ENCODE measurements at places on chromosomes 2 and 18.

DNA sequence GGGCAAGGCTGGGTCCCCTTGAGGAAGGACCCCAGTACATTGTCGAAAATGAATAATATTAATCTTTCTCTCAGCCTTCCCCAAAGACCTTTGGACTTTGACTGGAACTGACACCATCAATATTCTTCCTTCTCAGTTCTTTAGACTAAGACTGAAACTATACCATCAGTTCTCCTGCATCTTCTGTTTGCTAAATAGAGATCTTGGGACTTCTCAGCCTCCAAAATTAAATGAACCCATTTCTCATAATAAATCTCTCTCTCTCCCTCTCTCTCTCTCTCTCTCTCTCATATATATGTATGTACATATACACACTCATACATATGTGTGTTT is 39.7 kb upstream of the VRK2 start:
- no peak for DNase-seq

- DNase-seq, result no peak
Measured at GRCh38 chr2:235543128-235543750, 49.4 kb downstream of the AGAP1 start.

GRCh38 chr2:72924353-72925240 is 7.3 kb downstream of the EMX1 start:
- no peak for DNase-seq

- no peak for DNase-seq
Measured at GRCh38 chr2:133054297-133054696, 384.3 kb upstream of the LYPD1 start.

- no peak for DNase-seq
Measured at GRCh38 chr2:52474091-52474490, 1293.5 kb upstream of the CHAC2 start.

DNA sequence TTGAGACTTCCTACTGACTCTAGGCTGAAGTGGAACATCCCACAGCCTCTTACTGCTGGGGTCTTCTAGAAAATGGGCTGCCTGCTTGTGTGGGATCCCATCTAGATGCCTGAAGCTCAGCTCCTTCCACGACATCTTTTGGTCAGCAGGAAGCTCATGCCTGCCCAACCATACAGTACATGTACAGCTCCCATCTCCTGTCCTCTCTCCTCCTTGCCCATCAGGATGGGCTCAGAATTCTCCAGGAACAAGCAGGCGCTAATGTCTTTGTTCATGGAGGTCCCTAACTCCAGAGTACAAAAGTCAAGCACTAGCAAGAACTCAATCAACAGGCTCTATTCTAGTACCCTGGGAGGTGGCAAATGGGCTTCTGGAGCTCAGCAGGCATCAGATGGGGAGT is 31.7 kb upstream of the GPR17 start:
- no peak for DNase-seq

GRCh38 chr2:11177871-11178690 is 22.8 kb downstream of the SLC66A3 start:
- no peak for DNase-seq

DNA sequence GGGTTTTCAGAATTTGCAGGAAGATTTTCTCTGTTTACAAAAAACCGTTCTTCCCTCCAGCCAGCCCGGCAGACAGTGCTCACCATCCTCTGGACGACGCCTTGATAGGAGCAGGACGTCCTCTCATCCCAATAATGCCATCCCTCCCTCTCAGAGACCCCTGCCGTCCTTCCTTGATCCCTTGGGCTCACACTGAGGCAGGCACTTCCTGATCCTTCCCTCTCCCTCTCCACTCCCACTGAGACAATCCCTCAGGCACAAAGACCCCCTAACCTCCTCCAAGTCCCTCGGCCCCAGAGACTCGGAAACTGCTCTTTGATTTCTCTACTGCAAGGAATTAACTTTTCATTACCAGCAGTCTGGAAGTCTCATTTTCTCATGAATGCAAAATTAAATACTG is 42.5 kb downstream of the PAX3 start:
- no peak for DNase-seq

- DNase-seq, result no peak
Measured at GRCh38 chr2:46058140-46058539, 239.1 kb upstream of the EPAS1 start.

- no peak for DNase-seq
Measured at GRCh38 chr2:235366390-235366789, 127.5 kb upstream of the AGAP1 start.

DNA sequence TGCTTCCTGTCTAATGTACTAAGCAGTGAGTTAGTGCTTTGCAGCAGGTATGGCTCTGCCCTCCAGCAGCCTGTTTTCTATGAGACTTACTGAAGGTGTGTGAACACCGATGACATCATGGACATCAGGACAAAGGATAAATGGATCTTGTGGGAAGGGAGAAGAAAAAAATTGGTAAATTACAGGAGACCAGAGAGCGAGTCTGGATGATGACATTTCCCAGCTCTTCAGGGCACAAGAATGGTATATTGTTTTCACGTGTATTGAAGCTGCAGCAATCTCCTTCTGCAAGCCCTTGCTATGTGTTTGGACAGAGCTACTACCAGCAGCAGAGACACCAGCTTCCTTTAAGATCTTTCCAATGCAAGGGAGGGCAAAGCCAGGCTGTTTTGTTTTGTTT is 47.2 kb downstream of the DCC start:
- DNase-seq, result no peak

DNA sequence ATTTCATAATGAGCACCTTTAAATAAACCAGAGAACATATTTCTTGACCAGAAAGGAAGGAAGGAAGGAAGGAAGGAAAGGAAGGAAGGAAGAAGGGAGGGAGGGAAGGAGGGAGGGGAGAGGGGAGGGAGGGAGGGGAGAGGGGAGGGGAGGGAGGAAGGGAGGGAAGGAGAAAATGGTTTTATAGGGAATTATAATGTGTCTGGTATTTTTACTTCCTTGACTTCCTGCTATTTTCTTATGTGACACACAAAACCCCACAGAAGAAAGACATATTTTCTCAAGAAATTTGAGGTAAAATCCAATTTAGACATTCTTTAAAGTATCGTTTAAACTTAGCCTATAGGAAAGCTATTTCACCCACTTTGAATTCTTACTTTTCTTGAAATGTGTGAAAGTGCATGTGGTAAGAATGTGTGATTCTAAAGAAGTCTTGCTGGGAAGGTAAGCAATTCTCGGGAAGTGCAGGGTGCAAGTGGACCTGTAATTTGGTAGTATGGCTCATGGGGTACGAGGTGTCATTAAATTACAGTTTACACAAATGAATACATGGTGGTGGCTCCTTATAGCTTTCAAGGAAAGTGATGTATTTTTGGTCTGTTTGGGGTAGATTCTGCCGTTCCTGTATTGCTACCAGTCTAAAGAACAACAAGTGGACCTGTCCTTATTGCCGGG is 18.0 kb downstream of the RNF125 start:
- DNase-seq, result no peak

GRCh38 chr18:22163416-22164161 is 5.8 kb upstream of the GATA6 start:
- DNase-seq, result no peak

GRCh38 chr2:8403876-8404275 is 278.0 kb upstream of the ID2 start:
- DNase-seq, result no peak

GRCh38 chr18:11669271-11669947 is 19.7 kb upstream of the GNAL start:
- DNase-seq, result no peak

- peak; percentile 33 for DNase-seq
Measured at GRCh38 chr18:70621710-70622109, 332.9 kb downstream of the SOCS6 start.

DNA sequence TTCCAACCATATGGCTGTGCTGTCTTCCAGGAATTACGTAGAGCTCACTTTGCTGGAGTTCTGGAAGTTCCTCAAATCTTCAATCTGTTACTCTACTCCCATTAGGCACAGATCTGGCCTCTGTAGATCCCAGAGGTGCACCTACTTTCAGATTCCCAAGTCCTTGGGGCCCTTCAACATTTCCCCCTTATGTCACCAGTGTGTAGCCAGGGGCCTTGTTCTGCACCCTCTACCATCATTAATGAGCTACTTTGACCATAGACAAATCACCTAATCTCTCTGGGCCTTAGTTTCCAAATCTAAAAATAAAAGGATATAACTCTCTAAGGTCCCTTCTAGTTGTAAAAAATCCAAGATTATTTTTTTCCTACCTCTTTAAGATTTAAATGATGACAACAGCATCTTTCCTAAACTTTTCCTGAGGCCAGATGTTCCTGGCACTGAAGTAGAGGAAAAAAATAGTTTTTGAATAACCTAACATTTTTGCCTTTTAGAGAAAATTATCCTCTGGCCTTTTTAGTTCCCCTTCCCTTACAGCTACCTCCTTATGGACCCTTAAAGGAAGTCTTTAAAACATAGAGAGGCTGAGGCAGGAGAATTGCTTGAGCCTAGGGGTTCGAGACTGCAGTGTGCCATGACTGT is 31.0 kb upstream of the WIPF1 start:
- DNase-seq, result no peak

DNA sequence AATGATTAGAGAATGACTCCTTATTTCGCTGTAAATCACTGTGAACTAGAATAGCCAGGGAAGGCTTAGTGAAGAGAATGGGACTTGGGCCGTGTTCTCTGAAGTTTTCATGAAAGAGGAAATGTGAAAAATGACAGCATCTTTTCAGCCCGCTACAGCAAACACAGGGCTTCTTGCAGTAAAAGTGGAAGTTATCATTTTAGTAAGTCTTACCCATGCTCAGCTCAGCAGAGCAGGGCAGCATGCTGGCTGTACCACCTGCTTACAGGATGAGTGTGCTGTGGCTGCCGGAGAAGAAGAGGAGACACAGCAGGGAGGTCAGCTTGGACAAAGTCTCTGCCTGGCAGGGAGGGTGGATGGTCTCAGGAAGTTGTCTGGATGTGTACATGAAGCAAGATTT is 300.7 kb upstream of the DLGAP1 start:
- DNase-seq, result no peak
